ENCODE measurements at places on chromosomes 16 and 17. TPM values are rescaled to one million over a fixed set of nuclear protein-coding genes. Genes with fewer than 3 reads are reported as not detected.

DNA sequence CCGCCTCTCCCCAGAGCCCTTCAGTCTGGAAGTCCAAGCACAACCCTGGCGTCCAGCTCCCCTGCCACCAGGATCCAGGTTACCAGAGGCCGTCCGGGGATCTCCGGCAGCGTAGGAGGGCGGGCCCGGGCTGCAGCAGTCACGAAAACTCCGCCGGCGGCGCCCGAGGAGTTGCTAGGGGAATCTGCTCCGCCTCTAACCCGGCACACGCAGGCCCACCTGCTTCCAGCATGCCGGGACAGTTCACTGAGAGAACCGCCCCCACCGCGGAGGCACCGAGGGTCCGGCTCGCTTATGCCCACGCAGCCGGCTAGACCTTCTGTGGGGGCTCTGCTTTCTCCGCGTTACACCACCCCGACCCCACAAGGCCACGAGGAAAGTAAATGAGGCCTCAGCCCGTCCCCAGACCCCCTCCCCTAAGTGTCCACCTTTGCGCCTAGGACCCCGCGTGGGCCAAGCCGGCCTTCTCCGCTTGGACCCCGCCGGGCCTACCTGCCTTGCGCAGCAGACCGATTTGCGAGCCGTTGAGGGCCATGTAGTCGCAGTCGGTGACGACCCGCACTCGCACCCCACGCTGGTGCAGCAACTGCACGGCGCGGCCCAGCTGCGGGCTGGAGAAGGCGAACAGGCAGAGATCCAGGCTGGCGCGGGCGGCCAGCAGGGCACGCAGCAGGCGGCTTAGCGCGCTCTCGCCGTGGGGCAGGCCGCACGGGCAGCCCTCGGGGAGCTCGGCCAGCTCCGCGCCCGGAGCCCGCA, 587 bp downstream of the PLD6 start:
- peak overlapping the region; percentile 97 for H3K27ac ChIP-seq
- H3K27me3 ChIP-seq: no peaks in the 10 kb centered on the region
- peak overlapping the region; percentile 90 for H3K4me3 ChIP-seq
- peaks cover 36% of the 10 kb centered on the region for H3K36me3 ChIP-seq
- H3K4me1 ChIP-seq: peaks cover 25% of the 10 kb centered on the region

DNA sequence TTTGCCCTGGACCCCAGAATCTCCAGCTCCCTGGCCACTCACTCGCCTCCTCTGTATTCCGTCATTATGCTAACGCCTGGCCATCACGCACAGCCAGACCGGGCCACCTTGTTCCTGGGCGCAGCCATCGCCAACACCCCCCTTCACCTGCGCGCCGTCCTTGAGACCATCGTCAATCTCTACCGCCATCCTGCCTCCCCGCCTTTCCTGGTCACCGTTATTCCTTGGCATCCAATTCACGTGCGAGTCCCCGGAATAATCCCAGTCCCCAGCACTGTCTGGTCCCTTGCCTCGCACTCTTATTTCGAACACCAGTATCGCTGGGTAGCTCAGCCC, 541 bp downstream of the VKORC1 start:
- peaks cover 25% of the 10 kb centered on the region for H3K4me1 ChIP-seq
- H3K4me3 ChIP-seq: peak overlapping the region; percentile 98
- peaks cover 21% of the 10 kb centered on the region for H3K36me3 ChIP-seq
- no peaks in the 10 kb centered on the region for H3K27me3 ChIP-seq

GRCh38 chr17:49634485-49634860, 43.4 kb downstream of the SPOP start:
- DNase-seq: no peak
- H3K4me1 ChIP-seq: peaks cover 60% of the 10 kb centered on the region
- H3K4me3 ChIP-seq: no peak overlapping the region
- H3K27ac ChIP-seq: no peak overlapping the region
- no peaks in the 10 kb centered on the region for H3K27me3 ChIP-seq

DNA sequence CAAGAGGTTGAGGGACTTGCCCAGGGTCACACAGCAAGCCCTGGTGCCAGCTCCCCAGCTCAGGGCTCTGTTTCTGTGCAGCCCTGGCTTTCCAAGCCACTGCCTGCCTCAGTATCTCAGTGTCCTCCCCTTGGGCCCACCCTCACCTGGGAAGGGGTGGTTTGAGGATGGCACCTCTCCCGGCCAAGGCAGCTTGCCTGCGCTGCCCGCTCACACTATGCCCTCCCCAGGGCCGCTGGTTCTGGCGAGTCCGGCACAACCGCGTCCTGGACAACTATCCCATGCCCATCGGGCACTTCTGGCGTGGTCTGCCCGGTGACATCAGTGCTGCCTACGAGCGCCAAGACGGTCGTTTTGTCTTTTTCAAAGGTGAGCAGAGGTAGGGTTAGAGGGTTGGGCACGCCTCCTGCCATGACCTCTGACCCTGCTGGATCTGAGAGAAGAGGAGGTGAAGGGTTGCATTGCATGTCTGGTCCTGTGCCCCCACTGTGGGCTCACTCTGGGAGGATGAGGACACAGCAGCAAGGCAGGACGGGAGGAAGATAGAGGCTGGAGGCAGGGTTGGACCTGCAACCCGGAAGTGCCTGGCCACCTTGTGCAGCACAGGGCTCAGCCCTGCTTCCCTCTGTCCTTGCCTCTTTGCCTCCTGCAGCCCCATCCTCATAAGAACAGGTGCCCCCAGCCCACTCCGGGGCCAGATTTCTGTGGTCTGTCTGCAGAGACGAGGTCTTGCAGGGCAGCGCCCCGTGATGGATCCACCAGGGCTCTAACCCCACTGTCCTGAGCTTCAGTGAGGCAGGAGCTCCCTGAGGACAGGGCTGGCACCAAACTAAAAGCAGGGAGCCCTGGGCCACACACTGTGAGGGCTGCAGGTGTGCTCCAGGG, 16.7 kb downstream of the MMP15 start:
- H3K36me3 ChIP-seq: no peaks in the 10 kb centered on the region
- no peak overlapping the region for H3K4me3 ChIP-seq
- H3K27ac ChIP-seq: no peak overlapping the region
- no peak for DNase-seq

DNA sequence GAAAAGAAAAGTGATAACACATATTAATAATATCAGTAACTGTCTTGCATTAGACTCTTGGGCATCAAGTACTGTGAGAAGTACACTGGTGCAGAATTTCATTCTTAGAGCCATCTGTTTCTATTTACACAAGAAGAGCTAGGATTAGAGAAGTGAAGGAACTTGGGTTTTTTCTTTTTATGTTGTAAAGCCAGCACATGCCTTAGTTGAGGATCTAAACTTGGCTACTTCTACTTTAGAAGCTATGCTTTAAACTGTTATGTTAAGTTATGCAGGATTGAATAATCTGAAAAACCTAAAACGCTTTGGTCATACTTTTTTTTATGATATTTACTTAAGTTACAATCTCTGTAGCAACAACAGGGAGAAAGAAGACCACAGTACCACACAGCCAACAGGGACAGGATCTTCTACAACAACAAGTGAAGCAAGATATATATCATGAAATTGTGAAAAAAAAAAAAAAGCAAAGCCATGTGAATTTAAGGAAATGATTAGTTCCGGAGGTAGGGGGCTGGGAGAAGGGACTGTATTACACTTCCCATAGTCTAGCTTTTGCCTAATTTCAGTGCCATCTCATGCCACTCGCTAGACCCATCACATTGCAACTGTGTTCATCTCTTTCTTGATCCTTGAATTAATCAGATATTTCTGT, 305.1 kb upstream of the GOT2 start:
- H3K36me3 ChIP-seq: no peaks in the 10 kb centered on the region
- no peak overlapping the region for H3K4me3 ChIP-seq
- H3K27ac ChIP-seq: no peak overlapping the region
- no peaks in the 10 kb centered on the region for H3K4me1 ChIP-seq
- peaks cover 2% of the 10 kb centered on the region for H3K27me3 ChIP-seq
- DNase-seq: no peak

DNA sequence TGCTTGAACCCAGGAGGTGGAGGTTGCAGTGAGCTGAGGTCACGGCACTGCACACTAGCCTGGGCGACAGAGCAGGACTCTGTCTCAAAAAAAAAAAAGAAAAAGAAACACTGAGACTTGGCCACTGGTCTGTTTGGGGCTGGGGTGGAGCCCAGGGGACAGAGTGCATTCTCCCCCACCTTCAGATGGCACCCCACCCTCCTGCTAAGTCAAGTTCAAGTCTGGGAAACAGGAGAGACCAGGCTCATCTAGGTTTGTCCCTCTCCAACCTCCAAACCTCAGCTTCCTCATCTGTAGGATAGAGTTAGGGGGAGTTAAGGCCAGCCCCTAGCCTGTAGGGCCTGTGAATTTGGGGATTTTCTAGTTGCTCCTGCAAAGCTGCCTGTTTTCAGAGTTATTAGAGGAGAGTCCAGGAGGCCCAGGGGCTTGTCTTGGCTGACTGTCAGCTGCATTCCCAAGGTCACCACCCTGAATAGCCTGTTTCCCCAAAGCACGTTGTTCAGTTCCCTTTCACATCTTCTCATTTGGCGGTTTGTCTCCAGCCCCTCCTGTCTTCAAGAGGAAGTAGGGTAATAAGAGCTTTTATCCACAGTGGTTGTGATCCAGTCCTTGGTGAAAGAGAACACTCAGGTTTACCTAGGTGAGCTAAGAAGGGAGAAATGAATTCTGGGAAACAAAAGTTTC, 2.2 kb downstream of the MT3 start:
- H3K4me3 ChIP-seq: no peak overlapping the region
- peaks cover 10% of the 10 kb centered on the region for H3K4me1 ChIP-seq
- peaks cover 20% of the 10 kb centered on the region for H3K27me3 ChIP-seq
- H3K36me3 ChIP-seq: no peaks in the 10 kb centered on the region
- no peak overlapping the region for H3K27ac ChIP-seq
- DNase-seq: no peak

- H3K4me3 ChIP-seq: no peak overlapping the region
- no peak for DNase-seq
- no peak overlapping the region for H3K27ac ChIP-seq
- peaks cover 44% of the 10 kb centered on the region for H3K36me3 ChIP-seq
- no peaks in the 10 kb centered on the region for H3K27me3 ChIP-seq
Observed at GRCh38 chr16:74477226-74477625, 55.9 kb upstream of the CLEC18B start.

Gene PRDM7
- total RNA-seq: not detected

DNA sequence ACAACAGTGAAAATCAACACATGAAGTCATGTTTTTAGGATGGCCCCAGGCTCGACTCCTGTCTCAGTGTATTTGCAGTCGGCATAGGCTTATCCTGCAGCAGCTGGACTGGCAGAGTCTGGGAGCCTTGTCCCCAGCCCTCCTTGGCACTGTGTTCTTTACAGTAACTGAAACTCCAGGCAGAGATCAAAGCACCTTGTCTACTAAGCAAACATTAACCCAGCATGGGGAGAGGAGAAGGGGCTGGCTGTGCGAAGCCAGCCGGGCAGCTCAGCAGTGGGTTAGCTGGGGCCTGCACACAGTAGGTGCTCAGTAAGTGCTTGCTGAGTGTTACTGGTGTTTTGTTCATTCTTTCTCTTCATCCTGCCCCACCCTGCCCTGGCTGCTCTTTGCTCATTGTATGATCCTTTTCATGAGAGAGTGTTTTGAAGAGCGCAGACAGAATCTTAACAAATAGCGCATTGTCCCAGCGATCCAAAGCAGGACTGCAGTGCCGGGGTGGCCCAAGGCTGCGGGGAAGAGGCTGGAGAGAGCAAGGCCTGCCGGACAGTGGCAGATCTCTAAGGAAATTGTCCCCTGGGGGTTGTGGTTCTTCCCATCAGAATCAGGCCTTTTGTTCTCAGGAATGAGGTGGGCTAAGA, 23.5 kb upstream of the ITGB4 start:
- H3K4me1 ChIP-seq: no peaks in the 10 kb centered on the region
- peaks cover 24% of the 10 kb centered on the region for H3K36me3 ChIP-seq
- H3K27ac ChIP-seq: peak overlapping the region; percentile 12
- no peak for DNase-seq
- H3K4me3 ChIP-seq: no peak overlapping the region

Gene IL34
- total RNA-seq: not detected

DNA sequence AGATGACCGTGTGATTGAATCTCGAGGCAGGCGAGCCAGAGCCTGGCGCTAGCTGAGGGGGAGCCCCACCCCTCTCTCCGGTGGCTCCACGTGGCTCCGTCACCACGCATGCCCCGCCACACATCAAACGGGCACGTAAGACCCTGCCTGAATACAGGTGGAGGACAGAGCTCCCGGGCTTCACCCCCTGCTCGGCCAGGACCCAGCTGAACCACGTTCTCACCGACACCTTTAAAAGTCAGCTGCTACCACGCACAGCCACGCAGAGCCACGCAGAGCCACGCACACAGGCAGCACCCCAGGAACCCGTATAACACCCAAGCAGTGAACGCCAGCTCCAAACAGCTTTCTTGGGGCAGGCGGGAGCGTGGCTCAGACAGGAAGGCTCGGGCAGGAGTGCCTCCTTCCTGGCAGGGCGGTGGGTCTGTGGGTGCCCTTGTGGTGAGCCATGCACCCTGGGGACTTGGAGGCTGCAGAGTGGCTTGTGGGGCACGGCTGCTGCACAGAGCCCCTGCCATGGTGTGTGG, 4.4 kb downstream of the TMEM204 start:
- peaks cover 46% of the 10 kb centered on the region for H3K36me3 ChIP-seq
- H3K27me3 ChIP-seq: no peaks in the 10 kb centered on the region
- H3K4me1 ChIP-seq: peaks cover 57% of the 10 kb centered on the region
- peak overlapping the region; percentile 94 for H3K27ac ChIP-seq
- peak; percentile 60 for DNase-seq
- H3K4me3 ChIP-seq: peak overlapping the region; percentile 95

DNA sequence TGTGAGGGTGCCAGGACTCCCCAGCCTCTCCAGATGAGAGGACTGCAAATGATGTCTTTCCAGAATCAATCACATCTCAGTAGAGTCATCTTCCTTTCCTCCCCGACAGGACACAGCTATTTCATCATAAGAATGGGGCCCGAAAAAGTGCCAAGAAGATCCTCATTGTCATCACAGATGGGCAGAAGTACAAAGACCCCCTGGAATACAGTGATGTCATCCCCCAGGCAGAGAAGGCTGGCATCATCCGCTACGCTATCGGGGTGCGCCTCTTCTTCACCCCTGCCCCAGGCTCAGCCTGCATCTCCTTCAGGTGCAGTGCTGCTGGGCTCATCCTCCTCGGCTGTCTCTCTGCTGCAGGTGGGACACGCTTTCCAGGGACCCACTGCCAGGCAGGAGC, 14.3 kb downstream of the ITGAD start:
- H3K27me3 ChIP-seq: no peaks in the 10 kb centered on the region
- H3K27ac ChIP-seq: no peak overlapping the region
- no peak overlapping the region for H3K4me3 ChIP-seq
- H3K4me1 ChIP-seq: peaks cover 4% of the 10 kb centered on the region
- H3K36me3 ChIP-seq: no peaks in the 10 kb centered on the region

DNA sequence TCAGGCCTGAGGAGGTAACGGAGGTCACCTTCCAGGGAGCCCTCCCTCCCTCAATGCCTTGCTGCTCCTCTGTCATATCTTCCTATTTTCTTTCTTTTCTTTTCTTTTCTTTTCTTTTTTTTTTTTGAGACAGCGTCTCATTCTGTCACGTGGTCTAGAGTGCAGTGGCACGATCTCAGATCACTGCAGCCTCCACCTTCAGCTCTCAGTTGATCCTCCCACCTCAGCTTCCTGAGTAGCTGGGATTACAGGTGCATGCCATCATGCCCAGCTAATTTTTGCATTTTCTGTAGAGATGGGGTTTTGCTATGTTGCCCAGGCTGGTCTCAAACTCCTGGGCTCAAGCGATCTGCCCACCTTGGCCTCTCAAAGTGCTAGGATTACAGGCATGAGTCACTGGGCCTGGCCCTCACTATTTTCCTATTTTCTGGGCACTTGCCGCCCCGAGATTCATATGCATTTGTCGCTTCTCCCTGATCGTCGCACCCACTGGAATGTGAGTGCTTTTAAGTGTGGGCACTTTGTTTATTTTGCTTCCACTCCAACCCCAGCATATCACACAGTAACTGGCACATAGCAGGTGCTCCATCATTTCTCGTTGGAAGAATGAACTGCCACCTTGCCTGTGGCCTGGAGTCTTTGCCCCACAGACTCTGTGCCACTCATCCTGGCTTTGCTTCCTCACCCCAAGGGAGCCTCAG, 31.7 kb downstream of the CPNE2 start:
- H3K27ac ChIP-seq: peak overlapping the region; percentile 81
- H3K36me3 ChIP-seq: no peaks in the 10 kb centered on the region
- no peak overlapping the region for H3K4me3 ChIP-seq

All from activated CD4-positive, alpha-beta T cell treated with anti-CD3 and anti-CD28 coated beads for 36 hours (primary cell).